ENCODE measurements at places on chromosomes 12 and 14.
A peak's percentile ranks its signal among the peaks of the same experiment; 100 is the strongest.

- no peak for DNase-seq
Observed at GRCh38 chr14:77529213-77529612, 30.6 kb upstream of the ISM2 start.

DNA sequence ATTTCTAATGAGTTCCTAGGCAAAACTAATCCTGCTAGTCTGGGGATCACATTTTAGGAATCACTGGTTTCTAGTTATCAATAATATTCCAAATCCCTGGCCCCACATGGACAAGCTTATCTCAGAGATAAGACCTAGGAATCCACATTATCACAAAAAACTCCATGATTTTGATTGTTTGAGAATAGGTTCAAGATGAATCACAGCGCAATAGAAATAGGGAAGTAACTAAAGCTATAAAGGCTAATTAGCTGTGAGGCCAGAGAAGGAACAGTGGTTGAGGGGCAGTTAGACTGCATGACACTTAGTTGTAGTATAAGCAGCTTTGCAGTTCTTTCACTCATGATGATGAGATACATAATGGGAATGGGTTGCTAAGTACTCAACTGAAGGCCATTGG lies 13.1 kb upstream of the ATP5F1B start:
- DNase-seq: no peak

DNA sequence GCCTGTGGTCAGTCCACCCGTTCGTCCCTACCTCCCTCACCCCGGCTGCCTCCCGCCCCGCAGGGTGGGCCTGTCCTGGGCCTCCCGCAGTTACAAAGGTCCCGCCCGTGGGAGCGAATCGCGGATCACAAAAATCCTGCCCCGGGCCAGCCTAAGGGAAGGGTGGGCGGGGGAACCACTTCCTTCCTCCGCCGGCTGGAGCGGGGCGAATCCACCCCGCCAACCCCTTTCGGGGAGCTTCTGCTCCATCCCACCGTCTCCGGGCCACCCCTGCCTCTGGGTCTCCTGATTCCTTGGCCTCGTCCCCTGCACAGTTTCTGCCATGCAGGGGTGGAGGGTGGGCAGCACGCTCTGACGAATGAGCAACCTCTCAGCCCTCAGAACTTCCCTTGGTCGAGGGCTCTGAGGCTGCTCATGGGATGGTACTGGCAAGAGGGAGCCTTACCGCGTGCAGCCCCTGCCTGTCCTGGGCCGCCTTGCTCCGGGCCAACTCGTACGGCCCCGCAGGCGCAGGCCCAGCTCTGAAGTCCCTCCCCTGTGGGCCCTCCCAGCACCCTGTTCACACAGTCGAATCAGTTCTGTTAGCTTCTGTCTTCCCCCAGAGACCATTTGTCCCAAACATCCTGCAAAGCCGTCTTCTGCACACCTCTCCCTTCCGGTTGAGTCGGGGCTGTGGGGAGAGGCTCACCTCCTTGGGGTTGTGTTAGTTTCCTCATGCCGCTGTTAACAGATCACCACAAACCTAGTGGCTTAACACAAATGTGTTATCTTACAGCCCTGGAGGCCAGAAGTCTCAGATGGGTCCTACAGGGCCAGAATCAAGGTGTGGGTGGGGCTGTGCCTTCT lies 589 bp upstream of the HVCN1 start:
- no peak for DNase-seq

GRCh38 chr12:114003286-114003685 lies 37.2 kb upstream of the RBM19 start:
- peak; percentile 66 for DNase-seq

DNA sequence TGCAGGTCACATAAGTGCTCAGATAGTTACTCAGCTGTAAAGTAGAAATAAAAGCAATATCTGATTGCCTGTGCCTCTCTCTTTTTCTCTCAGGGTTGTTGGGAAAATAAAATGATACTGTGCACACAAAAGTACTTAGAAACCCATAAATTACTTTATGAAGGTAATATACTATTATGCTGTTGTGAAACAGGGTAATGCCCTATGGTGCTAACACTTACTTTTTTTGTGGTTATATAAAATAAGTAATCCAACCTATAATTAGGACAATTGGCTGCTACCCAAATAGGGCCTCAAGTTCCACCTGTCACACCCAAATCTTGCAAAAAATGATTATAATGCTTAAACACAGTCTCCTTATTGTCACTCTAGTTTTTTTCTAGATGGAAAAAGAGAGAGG lies 50.6 kb downstream of the DAAM1 start:
- DNase-seq: no peak

DNA sequence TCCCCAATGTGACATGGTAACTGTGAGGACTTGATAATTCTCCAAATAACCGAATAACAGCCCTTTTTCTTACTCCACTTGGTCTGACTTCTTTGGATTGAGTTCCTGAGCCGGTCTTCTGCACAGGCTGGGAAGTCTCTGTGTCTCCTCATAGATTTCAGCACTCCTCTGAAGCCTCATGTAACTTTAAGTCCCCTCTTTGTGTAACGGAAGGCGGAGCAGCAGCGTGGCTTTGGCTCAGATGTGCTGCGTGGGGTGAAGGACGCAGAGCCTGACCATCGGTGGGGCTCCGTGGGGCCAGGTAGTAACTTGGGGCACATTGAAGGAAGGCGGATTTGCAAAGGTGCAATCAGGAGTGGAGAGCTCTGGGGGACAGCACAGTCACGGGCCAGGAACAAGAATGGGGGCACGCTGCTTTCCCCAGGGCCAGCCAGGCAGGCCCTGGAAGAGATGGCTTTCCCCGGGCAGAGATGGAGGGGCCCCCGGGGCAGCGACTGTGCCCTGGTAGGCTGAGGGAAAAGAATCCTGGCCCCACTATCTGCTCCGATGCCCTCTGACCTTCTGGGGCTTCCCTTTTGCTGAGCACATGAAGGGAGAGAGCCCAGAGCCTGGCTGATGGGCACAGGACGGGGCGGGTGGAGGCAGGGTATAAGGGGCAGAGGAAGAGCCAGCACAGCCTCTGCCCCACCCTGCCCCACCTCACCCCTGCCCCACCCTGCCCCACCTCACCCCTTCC lies 56.9 kb downstream of the ADGRD1 start:
- no peak for DNase-seq

DNA sequence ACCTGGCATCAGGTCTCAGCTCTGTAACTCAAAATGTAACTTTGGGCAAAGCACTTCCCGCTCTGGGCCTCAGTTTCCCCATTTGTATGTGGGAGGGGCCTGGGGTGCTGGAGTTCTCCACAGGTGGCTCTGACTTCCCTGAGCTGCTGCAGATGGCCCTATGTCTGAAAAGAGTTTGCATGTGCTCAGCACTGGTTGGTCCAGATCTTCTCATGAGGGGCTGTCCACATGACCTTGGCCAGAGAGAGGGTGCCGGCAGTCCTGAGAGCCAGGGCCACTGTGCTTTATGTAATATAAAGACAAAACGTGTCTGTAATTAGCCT lies 7.2 kb upstream of the CACNA2D4 start:
- DNase-seq: no peak

- DNase-seq: no peak
Observed at GRCh38 chr12:26047401-26048226, 77.2 kb downstream of the BHLHE41 start.

- no peak for DNase-seq
Observed at GRCh38 chr12:45547132-45547531, 182.4 kb upstream of the ARID2 start.

- no peak for DNase-seq
Observed at GRCh38 chr14:105204206-105204930, 23.3 kb upstream of the NUDT14 start.

GRCh38 chr12:63844391-63845341 lies at the start of gene SRGAP1:
Gene SRGAP1 (plus strand): TSS chr12:63844700. CDS start chr12:63844817, 117 bp downstream.
- peak; percentile 37 for DNase-seq

DNA sequence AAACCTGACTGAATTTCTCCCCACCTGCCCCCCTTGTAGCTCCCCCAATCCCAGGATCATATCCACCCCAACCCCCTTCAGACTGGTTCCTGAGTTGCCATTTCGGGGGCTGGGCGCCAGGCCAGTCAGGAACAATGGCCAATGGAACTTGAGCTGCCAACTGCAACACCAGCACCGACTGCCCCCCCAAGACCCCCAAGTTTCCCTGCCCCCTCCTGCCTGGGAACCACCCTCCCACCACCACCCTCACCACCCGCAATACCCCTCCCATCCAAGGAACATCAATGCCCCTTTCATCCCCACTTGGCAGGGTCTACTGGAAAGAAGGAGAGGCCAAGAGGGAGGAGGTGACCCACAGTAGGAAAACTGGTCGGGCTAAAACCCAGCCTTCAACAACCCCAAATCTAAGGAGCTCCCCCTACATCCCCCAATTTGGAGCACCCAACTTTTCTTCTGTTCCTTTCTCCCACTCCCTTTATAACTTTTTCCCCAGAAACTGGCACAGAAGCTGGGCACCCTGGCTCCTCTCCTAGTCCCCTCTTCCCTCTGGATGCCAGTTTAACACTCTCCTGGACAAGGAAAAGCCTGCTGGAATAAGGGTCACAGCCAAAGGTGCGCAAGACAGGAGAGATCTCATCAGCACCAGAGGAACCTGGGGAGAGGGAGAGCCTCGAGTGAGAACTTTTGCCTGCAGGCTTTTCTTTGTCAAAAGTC lies 1.6 kb upstream of the NDRG2 start:
- DNase-seq: no peak

- no peak for DNase-seq
Observed at GRCh38 chr12:7142056-7142644, 12.0 kb downstream of the CLSTN3 start.

DNA sequence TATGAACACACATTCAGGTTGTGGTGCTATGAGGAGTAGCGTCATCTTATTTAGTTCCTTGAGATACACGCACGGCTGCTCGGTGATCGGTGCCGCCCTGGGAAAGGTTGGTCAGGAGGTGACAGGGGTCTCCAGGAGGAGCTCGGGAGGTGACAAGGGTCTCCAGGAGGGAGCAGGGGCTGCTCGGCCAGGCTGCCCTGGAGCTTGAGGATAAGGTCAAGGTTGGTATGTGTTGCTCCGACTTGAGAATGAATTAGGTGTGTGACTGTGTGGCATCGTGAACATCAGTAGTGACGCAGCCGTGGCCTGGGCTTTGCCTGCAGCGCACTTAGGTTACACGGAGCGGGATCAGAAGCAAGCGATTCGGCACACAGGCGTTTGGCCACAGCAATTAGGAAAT lies 36.2 kb downstream of the CCDC92 start:
- no peak for DNase-seq

DNA sequence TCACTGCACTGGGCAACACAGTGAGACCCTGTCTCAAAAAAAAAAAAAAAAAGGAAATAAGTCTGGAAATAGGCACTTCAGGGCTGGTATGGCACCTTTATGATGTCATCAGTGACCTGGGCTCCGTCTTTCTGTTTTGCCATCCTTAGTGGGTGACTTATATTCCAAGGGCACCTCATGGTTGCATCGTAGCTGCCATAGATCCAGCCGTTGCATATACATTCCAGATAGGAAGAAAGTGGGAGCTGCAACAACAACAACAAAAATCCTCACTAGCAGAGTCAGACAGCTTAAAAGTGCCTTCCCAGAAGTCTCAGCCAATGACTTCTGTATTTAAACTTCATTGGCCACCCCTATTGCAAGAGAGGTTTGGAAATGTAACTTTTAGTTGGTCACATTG lies 26.4 kb downstream of the MYL2 start:
- no peak for DNase-seq

- peak; percentile 34 for DNase-seq
Observed at GRCh38 chr14:60565211-60565610, 56.3 kb downstream of the SIX6 start.

DNA sequence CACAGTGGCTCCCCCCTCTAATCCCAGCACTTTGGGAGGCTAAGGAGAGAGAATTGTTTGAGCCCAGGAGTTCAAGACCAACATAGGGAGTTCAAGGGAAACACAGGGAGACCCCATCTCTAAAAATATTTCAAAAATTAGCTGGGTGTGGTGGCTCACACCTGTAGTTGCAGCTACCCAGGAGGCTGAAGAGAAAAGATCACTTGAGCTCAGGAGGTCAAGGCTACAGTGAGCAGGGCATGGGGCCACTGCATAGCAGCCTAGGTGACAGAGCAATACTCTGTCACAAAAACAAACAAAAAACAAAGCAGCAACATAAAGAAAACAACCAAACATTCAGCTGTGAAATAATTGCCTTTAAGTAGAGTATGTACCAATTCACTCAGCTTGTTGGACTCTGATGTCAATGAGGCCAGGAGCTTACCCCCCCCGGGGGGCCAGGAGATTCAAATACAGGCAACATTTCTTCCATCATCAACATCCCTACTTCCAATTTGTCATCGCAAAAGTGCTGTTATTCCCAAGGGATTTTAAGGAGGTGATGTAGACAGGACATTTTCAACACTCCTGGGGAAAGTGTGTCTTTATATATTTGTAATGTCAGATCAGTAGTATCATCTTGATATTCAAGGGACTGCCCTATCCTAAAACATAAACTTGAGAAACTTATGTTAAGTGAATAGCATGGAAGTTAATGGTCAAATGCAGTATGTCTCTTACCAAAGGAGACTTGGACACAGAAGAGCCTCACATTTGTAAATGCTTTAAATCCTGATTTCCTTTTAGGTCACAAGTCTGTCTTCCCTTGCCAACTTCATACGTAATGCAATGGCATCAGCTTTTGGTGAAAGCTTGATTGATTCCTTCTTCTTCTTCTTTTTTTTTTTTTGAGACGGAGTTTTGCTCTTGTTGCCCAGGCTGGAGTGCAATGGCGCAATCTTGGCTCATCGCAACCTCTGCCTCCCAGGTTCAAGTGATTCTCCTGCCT lies 40.6 kb upstream of the AEBP2 start:
- no peak for DNase-seq

GRCh38 chr12:106118-106591 lies 39.6 kb downstream of the IQSEC3 start:
- peak; percentile 22 for DNase-seq

GRCh38 chr12:79086541-79087296 lies 222.1 kb downstream of the SYT1 start:
- DNase-seq: no peak

GRCh38 chr14:35252451-35252868 lies 39.7 kb upstream of the PSMA6 start:
- DNase-seq: no peak

DNA sequence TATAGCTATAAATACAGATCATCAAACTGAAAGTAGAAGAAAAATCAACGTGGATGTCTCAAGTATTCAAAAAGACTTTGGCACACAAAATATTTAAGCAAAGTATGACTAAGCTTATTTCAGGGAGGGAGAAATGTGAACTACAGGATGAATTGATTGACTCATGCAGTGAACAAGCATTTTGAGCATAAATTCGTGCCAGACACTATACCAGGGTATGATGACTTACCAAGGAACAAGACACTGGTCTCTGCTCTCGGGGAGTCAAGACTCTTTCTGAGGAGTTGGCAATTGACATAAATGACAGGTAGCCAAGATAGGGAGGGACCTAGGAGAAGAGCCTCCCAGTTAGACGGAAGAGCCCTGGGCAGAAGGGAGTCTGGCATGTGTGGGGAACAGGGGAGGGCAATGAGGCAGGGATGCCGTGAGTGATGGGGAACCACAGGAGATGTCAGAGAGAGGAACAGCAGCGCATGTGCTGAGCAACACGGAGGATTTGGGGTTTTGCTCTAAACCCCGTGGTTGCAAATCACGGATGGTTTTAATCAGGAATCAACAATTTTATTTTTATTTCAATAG lies 115.2 kb downstream of the TMEM132D start:
- DNase-seq: no peak
